Astrocyte of the spinal cord (primary cell): ENCODE measurements at places on chromosomes 6 and 20.

- no peak for DNase-seq
Measured at GRCh38 chr6:130720076-130720715, 107.0 kb upstream of the SMLR1 start.

- no peak for DNase-seq
Measured at GRCh38 chr6:43268782-43269272, 25.5 kb downstream of the TTBK1 start.

DNA sequence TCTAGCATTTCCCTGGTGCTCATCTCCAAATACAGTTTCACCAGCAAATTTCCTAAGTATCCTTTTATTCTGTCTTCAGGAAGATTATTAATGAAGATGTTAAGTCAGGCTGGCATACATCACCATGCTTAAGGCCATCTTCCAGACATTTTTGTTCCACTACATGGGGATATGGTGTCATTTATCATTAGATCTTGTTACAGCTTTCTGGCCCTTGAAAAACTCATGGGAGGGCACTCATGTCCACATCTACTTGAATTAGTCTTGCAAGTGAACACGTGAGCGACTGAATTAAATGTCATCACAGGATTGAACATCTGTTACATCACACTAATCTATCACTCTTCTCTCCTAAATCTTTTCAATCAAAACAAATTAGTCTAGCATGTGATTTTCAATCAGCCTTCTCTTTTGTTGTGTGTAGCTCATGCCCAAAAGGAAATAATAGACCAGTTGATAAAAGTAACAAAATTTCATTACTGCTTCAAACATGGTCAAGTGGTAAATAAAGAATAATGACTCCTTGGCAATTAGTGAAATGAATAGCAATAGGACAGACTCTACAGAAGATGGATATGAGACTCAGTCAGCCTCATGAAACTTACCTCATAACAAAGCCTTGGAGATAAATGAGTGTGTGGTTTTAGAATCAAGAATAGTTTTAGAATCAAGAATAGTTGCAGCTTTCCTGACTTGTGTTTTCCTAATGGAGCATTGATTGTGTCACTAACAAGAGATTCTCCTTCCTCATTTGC, 80.5 kb downstream of the MTFR2 start:
- DNase-seq = no peak

- DNase-seq = no peak
Measured at GRCh38 chr6:84866715-84867114, 102.3 kb upstream of the TBX18 start.

DNA sequence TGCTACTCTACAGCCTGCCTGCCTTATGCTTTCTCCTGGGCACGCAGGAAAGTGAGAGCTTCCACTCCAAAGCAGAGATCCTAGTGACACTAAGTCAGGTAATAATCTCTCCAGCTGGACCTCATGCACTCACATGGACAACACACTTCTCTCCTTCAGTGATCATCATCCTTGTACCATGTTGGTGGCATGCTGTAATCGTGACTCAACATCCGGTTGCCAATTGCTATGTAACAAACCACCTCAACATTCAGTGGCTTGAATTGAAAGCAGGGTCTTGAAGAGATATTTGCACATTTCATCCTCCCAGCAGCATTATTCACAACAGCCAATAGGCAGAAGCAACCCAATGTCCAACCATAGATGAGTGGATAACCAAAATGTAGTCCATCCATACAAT, 40.3 kb upstream of the PPP1R3G start:
- no peak for DNase-seq
